ENCODE measurements at places on chromosomes 1 and 21. TPM values are rescaled to one million over a fixed set of nuclear protein-coding genes. Genes with fewer than 3 reads are reported as not detected.

DNA sequence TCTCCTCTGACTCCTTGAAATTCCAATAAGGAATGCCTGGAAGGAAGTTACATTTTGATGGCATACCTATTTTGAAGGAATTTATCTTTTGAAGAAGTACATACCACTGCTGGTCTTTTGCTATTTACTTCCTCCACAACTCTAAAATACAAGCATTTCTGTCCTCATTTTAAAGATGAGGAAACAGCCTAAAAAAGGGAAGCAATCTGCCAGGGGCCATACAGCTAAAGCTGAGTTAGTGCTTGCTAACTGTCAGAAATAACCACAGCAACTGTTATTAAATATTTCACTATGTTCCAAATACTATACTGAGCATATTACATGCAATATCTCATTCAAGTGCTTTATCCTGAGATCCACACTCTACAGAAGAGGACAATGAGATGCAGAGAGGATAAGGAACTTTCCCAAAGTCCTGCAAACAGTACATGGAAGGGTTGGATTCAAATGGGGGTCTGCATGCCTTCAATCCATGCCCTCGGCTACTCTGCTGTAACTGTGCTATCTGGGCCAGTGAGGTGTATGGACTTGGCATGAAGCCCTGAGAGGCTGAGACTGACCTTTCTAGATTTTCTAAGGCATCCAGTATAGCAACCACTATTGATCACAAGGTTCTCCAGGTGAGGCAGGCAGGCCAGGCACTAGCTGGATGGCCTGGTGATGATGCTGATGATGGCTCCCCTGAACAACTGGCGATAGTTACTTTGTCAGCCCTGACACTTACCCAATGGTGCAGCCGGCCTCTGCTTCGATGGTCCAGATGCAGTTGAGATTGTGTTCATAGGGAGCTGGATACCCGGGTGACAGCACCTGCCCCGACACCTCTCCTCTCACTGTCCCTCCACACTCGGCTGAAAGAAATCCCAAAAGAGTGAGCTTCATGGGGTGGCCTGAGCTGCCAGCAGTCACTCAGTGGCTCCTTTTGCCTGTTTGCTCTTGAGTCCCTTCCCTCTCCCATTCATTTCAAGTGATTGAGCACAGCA, 171.4 kb upstream of the HMGB4 start:
- no peak for DNase-seq

DNA sequence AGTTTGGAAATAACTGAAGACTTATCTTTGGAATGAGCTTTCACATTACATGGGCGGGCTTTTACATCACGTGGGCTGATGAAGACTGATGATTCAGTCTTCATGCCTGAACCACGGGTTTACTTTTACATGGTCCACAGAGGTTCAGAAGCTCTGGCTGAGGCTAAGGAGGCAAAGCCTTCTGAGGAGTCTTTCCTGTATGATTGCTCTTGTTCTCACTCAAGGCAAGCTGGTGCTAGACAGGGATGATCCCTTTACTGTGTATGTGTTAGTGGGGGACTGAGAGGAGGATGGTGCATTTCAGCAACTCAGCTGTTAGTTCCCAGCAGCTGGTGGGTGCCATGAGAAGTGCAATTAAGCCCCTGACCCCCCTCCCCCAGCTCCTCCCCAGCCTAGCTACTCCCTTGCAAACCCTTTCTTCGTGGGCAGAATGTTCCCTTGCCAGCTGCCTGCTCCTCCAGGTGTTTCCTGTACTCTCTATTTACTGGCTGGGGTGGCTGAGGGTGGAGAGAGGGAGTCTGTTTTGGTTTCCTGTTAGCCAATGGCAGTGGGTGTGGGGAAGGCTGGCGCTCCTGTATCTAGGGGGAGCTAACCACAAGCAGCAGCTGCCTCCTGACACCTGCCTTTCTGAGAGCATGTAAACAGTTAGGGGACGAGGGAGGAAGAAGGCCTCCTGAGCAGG, 15.4 kb downstream of the BTG2 start:
- DNase-seq, result peak; percentile 70

DNA sequence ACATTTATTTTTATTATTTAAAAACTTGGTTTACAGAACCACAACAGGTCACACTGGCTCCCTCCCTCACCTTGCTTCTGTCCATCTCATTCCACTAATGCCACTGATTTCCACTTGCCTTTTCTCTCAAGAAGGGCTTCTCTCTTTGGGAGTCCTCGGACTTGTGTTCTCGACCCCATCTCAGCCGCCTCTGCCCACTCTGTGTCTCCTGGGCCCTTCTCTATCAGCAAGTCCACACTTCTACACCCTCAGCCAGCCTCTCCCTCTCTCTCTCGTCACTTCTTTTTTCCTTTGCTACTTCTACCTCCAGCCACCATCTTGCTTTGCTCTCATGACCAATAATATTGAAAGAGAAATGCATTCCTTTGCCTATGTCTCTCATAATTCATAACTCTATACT, 129.4 kb downstream of the HMGB4 start:
- no peak for DNase-seq

Gene RGS2
- 25.9 TPM for total RNA-seq

GRCh38 chr1:18932387-18932786, 24.1 kb downstream of the IFFO2 start:
- no peak for DNase-seq

DNA sequence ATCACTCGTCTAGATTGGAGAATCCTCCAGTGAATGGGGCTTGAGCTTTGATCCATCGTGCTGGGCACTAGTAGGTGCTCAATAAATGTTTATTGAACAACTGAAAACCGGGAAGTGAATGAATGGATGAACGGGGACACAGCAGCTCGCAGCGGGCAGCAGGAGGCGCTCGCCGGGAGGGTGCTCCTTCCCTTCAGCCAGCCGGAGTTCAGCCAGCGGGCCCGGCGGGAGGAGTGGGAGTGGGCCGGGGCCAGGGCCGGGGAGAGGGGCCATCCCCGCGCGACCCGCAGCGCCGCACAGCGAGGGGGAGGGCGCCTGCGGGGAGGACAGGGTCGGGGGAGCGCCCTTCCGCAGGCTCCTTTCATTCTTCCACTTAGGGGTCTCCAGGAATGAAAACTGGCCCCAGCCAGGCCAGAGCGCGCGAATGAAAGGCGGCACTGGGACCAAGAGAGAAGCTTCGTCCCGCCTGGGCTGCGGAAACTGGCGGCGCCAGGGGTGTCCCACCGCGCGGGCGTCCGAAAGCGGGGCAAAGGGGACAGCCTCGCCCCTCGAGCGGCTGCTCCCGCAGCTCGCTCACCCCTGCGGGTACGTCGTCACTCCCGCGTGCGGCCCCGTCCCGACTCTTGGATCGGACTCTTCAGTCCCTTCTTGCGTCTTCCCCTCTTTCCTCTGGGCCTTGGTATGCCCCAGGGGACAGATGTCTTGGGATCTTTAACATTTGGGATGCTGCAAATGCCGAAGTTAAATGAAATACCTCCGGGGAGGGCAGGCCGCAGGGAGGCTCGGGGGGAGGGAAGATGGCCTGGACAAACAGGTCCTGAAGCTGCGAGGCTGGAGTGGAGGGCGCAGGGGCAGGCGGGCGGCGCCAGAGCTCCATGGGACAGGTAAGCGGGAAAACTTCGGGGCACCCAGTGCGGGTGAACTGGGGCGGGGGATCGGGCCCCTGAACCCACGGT, 3.6 kb upstream of the INAVA start:
- DNase-seq, result peak; percentile 51

Gene CFAP107
- total RNA-seq, result not detected

- DNase-seq, result no peak
These were observed 93.8 kb downstream of the MTR start for GRCh38 chr1:236888903-236889302.

DNA sequence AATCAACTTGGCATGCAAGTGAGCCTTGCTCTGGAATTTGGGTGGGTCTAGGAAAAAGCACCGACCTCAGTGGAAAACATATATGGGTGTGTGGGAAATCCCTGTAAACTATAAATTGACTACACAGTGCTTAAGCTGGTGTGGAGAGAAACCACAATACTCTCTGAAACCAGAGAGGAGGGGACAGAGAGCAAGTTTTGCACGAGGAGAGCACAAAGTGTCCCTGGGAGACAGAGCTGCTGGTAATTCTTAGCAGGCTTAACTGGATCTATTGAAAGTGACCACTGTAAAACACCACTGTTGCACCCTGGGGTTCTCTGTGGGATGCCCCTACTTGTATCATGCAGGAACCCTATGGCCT, 12.8 kb downstream of the KCNJ15 start:
- peak; percentile 82 for DNase-seq

DNA sequence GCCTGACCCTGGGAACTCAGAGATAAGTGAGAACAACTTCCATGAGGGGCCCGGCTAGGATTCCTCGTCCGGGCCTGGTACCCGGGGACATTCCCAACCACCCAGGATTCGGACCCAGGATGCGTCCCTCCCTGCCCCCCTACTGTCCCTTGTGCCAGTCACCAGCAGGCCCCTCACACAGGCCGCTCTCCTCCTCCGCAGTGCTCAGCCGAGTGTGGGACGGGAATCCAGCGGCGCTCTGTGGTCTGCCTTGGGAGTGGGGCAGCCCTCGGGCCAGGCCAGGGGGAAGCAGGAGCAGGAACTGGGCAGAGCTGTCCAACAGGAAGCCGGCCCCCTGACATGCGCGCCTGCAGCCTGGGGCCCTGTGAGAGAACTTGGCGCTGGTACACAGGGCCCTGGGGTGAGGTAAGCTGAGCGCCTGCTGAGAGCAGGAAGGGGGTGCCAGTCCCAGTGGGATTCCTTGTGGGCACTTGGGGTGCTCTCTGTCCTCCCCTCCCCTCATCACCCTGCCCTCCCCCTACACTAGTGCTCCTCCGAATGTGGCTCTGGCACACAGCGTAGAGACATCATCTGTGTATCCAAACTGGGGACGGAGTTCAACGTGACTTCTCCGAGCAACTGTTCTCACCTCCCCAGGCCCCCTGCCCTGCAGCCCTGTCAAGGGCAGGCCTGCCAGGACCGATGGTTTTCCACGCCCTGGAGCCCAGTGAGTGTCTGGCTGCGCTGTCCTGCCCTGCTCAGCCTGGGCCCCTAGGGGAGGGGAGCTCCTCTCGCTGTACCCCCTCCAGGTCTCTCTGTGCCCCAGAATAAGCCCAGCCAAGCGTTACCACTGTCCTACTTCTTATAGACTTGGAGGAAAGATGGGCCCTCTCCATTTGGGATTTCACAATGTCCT, 9.8 kb downstream of the ADAMTSL4 start:
- DNase-seq, result peak; percentile 51

DNA sequence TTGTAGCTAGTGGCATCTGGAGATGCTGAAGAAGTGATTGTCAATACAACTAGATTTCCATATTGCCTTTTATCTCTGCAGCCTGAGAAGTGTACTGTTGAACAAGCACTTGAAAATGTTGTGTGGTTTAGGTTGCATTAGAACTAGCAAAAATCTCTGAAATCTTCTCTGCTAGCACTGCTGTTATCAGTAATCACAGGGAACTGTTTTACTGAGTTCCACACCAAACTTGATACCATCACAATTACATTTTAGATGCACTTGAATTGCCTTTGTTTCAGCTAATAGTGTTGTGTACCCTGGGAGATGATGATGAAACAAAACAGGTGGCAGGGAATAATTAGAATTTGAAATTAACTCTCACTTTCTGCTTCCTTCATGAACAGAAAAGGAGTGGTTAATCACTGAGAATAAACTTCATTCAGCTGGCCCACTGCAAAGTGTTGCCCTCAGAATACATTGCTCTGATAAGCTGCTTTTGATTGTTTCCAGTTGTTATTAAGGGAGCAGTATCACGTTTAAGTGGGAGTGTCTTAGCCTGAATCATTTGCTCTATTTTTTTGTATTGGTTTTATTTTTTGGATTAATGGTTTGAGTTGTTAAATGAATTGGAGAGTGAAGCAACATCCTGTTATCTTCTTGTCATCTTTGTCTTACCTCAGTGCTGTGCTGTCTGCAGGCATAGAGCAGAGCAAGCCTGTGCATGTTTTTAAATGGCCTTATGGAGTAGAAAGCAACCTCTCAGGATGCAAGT, 13.0 kb downstream of the FAM20B start:
- peak; percentile 59 for DNase-seq

Gene B3GALT2
- 12.9 TPM for total RNA-seq

GRCh38 chr1:119002028-119002686, 14.0 kb upstream of the TBX15 start:
- peak; percentile 75 for DNase-seq

DNA sequence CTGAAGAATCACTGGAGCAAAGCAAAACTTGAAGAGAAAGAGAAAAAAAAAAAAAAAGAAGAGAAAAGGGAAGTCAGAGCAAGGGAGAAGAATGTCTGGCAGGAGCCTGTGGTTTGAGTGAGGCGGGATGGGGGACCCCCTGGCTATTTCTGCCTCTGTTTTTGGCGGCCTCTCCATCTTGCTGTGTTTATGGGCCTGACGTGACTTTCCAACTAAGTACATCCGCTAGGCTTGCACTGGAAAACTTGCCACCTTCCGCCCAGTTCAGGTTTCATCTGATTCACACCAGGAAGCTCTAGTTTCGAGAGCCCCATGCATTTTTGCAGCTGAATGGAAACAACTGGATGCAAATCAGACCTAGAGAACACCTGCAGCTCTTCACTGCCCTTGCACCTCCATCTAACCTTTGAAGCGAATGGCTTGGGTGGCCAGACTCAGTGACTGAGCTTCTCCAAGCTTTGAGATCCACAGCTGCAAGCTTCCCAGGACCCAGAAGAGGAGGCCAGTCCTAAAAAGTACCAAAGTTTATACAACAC, 28.0 kb downstream of the TBX15 start:
- DNase-seq, result no peak

DNA sequence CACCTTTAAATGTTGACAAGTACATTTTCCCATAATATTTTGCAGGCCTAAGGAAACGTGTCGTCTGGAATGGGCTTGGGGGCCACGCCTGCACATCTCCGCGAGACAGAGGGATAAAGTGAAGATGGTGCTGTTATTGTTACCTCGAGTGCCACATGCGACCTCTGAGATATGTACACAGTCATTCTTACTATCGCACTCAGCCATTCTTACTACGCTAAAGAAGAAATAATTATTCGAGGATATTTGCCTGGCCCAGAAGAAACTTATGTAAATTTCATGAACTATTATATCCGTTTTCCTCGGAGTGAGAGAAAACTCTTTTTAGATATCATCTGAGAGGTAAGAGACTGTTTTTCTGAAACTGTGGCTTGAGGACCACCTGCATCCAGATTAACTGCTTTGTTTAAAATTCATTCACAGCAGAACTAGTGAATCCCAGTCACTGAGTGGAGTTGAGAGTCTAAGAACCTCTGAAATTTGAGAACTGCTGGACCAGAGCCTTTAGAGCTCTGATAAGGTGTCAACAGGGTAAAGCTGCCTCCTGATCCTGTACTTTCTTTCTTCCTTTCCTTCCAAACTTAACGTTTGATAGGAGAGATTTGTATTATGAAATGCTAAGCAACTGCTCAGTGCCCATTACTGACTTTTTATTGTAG, 811 bp downstream of the EXO1 start:
- DNase-seq, result no peak
